ENCODE measurements at places on chromosomes 11 and 22. TPM values are rescaled to one million over a fixed set of nuclear protein-coding genes. Genes with fewer than 3 reads are reported as not detected.

DNA sequence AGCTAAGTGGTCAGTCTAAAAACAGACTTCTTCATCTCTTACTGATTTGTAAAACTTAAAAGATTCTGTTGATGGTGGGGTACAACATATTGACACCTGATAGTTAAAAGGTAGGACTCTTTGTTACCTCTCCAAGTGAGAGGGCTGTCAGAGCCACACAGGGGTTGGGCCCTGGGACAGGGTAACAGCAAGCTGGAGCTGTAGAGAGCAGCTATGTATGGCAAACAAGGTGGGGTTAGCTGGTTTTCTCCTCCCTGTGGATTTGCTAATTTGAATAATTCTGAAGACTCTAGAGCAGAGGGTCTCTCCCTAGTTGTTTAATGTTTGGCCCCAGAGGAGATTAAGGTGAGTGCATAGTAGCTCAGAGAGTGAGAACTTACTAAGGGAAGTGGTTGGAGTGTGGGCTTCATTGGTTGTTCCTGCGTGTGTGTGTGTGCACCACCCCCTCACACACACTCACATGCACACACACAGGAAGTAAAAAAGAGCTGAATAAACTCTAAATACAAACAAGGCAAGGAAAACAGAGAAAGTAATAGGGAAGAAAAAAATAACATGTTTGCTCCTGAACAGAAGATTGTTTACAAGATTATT is 9.2 kb upstream of the GAS2 start:
- DNase-seq = no peak

DNA sequence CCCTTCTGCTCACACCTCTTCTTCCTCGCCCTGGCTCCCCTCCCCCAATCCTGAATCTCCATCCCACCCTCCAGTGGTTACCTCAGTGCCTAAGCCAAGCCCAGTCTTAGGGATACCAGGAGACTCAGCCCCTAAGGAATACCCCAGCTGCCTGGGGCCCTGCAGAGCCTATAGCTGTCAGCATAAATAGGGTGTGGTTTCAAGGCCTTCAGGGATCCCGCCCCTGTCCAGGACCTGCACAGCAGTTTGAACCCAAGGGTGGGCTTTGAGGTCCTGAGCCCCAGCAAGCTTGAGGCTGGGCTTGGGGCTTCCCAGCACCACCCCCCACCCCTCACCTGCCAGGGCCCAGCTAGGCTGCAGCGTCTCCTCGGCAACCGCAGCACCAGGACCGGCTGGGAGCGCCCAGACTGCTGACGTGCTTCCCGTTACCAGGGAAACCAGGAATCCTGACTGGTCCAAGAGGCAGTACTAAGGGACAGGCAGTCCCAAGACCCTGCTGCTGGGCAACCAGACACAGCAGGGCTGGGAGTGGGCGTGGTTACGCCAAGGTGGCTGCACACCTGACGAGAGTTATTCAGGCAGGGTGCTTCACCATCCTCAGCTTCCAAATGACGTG is 13.7 kb downstream of the APBB1 start:
- no peak for DNase-seq

GRCh38 chr11:96197801-96198701 is 144.9 kb downstream of the MAML2 start:
- no peak for DNase-seq

The CBLIF gene
- not detected for polyA plus RNA-seq

DNA sequence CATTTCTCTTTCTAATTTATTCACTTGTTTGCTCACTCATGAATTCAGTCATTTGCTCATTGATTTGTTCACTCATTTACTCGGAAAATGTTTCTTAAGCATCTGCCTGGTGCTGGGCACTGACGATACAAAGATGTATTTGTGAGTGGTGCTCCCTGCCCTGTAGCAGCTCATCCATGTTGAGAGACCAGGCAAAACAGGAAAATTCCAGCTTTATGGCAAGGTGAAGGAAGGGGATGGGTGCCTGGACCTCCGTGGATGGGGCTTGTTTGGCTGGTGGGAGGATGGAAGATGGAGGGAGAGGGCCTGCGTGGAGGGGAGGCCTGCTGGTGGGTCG is 53.1 kb downstream of the TBC1D22A start:
- DNase-seq = no peak

The RFPL2 gene
- 0.35 TPM for polyA plus RNA-seq

The ADM gene
- 7.7 TPM for polyA plus RNA-seq

- DNase-seq = no peak
Measured at GRCh38 chr11:45287316-45287903, 1.3 kb upstream of the SYT13 start.

- no peak for DNase-seq
Measured at GRCh38 chr11:59221441-59221840, 8.7 kb upstream of the MPEG1 start.

The GSTT2B gene
- 17.0 TPM for polyA plus RNA-seq

- no peak for DNase-seq
Measured at GRCh38 chr11:35944503-35945136, 758 bp downstream of the LDLRAD3 start.

The MCAT gene
- 19.9 TPM for polyA plus RNA-seq

The ANKRD49 gene
- 27.5 TPM for polyA plus RNA-seq

GRCh38 chr11:95219599-95219998 is 11.4 kb downstream of the SESN3 start:
- no peak for DNase-seq

DNA sequence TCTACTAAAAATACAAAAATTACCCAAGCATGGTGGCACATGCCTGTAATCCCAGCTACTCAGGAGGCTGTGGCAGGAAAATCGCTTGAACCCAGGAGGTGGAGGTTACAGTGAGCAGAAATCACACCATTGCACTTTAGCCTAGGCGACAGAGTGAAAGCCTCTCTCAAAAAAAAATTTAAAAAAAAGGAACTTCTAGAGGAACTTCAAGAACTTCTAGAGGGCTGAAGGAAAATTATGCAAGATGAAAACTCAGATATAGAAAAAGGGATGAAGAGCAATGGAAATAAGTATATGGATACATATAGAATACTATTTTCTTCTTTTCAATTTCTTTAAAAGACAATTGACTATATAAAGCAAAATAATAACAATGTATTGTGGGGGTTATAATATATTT is 51.2 kb upstream of the PRR5 start:
- no peak for DNase-seq

The OR52I2 gene
- polyA plus RNA-seq = 0.03 TPM

GRCh38 chr11:59176330-59176729 is 4.4 kb downstream of the DTX4 start:
- DNase-seq = no peak
